Left lung (tissue), 14 donors: ENCODE measurements at places on chromosomes 1 and 21. TPM values are rescaled to one million over a fixed set of nuclear protein-coding genes. Genes with fewer than 3 reads are reported as not detected.
A peak's percentile ranks its signal among the peaks of the same experiment; 100 is the strongest.

- DNase-seq: no peak
Observed at GRCh38 chr1:25090707-25091422, 141.4 kb downstream of the SYF2 start.

GRCh38 chr1:54581621-54582035, 33.6 kb downstream of the ACOT11 start:
- DNase-seq: peak; percentile 93

GRCh38 chr1:14521622-14522021, 76.9 kb upstream of the KAZN start:
- no peak for DNase-seq

DNA sequence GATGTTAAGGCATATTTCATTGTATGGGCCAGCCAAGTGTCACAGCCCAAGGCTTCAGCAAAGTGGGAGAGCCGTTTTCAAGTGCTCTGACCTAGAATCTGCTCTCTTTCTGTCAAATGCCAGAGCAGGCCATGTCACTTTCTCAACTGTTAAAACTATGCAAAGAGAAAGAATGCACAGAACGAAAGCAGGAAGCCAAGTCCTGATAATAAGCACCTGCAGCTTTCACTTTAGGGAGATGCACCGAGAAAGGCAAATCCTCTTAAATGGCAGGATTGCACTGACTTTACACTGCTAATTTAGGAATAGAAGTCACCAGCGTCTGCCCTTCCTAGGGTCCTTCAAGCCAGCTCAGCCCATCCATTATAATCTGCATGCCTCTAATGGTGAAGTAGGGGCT, 49.2 kb upstream of the NTPCR start:
- DNase-seq: no peak

- no peak for DNase-seq
Observed at GRCh38 chr1:160451119-160451858, 50.9 kb downstream of the VANGL2 start.

DNA sequence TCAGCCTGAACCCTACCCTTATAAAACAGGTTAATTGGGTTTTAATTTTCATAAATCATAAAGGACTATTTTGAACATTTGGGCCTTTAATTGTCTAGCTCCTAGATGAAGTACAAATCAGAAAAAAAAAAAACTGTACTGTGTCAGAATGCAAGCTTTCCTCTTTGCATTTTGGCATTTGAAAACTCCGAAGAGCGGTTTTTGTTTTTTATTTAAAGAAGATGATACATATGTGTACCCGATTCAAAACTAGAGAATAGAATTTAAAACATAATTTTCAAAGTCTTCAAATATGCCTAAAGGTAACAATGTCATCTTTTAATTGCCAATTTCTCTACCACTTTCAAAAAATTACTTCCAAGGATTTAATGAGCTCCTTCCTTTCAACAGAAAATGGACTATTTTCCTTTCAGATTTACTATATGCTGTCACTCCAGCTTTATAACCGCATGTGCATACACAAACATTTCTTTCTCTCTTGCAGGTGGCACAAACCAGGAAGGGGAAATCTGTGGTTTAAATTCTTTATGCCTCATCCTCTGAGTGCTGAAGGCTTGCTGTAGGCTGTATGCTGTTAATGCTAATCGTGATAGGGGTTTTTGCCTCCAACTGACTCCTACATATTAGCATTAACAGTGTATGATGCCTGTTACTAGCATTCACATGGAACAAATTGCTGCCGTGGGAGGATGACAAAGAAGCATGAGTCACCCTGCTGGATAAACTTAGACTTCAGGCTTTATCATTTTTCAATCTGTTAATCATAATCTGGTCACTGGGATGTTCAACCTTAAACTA, 33.7 kb downstream of the MRPL39 start:
- no peak for DNase-seq

DNA sequence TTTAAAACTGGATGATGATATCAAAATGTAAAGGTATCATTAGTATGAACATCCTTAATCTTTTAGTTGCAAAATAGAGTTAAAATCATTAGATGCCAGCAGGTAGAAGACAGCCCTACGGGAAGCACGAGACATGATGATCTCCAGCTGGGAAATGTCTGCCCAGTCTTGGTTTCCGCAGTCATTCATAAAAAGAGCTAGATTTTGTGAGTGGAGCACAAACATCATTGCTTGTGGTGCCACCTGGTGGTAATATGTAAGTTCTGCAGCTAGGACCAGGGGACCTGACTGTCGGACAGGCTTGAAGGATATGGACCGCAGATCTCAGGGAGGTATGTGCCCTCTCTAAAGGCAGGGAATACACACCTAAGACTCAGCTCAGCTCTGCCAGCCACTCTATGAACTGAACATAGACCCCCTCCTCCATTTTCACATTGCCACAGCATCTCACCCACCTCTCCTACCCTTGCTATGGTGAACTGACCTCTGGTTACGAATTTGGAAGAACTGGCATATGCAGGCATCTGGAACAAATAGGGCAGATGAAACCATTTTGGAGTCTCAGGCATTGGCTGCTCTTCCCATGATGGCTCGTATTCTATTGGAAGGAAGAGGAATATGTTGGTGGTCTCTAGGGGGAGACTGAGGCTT, 9.2 kb downstream of the FCMR start:
- peak; percentile 64 for DNase-seq

GRCh38 chr1:11180342-11180744, 8.8 kb upstream of the ANGPTL7 start:
- DNase-seq: no peak

FMO5 gene
- total RNA-seq: 25.8 TPM

TRIM17 gene
- total RNA-seq: 1.3 TPM
